ENCODE measurements at places on chromosomes 4 and X.
A peak's percentile ranks its signal among the peaks of the same experiment; 100 is the strongest.

DNA sequence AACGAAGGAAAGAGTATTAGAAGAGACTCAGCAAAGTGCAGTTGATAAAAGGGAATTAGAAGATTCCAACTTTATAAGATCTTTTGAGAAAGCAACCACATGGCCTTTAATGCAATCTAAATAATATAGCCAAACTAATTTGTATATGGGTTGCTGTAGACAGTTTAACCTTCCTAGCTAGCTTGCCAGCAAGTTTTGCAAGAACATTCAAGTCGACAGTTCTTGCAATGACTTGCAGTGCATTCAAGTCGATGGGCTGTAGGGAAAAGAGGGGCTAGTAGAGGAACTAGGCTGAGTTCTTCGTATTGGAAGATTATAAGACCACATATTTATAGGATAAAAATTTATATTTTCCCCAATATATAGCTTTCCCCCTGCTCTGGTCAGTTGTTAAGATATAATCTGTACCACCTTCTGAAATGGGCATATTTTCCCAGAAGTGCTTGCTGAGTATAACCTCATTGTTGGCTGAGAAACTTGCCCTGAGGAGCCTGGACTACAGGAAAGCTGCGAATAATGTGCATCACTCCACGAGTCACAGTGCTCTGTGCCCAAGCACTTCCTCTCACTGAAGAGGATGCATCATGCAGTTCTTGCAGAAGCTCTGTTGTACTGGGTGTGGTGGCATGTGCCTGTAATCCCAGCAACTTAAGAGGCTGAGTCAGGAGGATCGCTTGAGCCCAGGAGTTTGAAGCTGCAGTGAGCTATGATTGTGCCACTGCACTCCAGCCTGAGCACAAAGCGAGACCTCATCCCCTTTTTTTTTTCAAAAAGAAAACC is 56.7 kb downstream of the DOCK11 start:
- no peak for DNase-seq

GRCh38 chr4:125319311-125319710 is 4.6 kb downstream of the FAT4 start:
- peak; percentile 41 for DNase-seq

- DNase-seq: no peak
Observed at GRCh38 chr4:38566806-38567398, 97.1 kb upstream of the KLF3 start.

DNA sequence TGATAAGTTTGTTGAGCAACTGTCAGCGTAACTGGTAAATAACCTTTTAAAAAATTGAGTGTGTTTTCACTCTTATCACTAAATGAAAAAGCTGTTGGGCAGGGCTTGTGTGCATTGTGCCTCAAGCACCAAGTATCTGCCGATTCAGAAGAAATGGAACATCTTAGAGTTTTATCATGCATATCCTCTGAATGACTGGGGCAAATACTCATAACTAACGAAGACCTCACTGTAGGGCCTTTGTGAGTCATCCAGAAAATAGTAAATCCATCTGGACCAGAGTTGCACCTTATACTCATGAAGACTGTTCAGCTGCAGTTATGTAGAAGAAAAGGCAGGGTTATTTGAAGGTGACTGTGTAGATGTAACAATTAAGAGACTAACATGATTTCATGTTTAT is 222.1 kb downstream of the CAMK2D start:
- no peak for DNase-seq

- peak; percentile 82 for DNase-seq
Observed at GRCh38 chr4:153465615-153466080, 512 bp upstream of the TMEM131L start.

- no peak for DNase-seq
Observed at GRCh38 chr4:104815665-104816064, 321.0 kb upstream of the CXXC4 start.

GRCh38 chrX:126485409-126485808 is 67.2 kb downstream of the DCAF12L1 start:
- DNase-seq: no peak

DNA sequence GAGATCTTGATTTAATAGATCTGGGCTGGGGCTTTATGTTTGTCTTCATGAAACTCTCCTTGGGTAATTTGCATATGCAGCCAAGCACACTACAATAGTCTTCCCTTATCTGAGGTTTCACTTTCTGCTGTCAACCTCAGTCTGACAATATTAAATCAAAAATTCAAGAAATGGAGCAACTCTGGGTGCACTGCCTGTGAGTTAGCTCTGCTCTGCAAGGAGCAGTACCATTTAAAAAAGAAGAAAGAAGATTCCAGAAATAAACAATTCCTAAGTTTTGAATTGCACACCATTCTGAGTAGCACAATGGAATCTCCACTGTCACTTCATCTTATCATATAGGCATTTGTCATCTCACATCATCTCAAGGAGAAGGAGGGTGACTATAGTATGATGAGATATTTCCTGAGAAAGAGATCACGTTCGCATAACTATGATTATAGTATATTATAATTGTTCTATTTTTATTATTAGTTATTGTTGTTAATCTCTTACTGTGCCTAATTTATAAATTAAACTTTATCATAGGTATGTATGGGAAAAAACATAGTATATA is 9.4 kb downstream of the FNIP2 start:
- no peak for DNase-seq

DNA sequence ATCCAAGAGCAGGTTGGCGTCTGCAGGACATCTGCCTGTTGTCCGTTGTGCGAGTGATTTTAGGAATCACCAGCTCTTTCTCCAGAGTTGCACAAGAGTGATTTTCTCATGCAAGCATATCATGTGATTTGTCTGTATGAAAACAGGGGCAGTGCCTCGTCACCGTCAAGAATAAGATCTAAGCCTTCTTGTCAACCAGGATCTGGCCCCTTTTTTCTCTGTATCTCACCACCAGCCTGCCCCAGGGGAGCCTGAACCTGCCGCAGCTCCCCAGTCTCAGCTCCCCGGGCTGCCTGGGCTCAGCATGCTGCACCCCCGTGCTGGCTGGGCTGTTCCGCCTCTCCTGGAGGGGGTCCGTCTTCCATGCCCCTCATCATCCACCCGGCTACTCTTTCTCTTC is 90.5 kb downstream of the STOX2 start:
- DNase-seq: peak; percentile 42

DNA sequence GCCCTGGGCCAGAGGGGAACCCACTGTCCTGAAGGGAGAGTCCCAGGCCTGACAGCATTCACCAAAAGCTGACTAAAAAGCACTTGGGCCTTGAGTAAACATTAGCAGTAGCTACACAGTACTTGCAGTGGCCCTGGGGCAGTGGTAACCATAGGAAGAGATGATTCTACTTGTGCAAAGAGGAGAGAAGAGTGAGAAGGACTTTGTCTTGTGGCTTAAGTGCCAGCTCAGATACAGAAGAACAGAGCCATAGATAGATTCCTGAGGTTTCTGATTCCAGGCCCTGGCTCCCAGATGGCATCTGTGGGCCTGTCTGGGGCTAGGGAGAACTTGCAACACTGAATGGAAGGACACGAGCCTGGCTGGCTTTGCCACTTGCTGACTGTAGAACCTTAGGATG is 100.5 kb downstream of the PTCHD1 start:
- DNase-seq: no peak

DNA sequence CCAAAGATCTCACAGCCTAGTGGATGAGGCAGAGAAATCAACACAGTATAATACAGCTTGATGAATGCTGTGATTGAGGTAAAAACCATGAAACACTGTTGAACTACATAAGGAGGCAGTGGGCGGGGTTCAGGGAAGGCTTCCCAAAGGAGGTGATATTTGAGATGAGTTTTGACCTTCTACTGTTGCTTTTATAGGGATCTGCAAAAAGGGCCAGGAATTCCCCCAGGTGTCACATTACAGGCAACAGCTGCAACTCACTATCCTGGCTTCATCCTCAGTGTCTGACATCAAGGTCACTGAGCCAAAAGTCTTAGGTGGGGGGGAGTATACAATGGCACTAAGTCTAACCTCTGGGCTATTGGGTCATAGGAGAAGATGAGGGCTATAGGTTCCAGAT is 185.7 kb upstream of the NRK start:
- DNase-seq: no peak

DNA sequence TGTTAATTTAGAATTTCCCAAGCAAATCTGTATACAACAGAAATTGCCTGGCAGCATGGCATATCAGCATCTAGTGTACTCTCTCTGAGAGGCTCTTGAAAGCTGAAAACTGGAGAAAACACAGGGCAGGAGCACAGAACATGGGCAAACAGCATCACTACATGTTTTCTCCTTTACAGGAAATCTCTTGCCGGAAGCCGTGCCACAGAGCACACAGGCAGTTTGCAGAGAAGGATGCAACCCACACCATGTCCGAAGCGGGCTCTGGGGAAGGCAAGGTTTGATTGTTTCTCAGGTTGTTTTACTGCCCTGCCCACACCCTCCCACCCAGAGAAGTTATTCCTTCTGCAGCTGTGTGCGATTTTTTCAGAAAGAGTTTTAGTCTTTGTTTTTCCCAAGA is 41.1 kb upstream of the FAM9C start:
- DNase-seq: no peak

DNA sequence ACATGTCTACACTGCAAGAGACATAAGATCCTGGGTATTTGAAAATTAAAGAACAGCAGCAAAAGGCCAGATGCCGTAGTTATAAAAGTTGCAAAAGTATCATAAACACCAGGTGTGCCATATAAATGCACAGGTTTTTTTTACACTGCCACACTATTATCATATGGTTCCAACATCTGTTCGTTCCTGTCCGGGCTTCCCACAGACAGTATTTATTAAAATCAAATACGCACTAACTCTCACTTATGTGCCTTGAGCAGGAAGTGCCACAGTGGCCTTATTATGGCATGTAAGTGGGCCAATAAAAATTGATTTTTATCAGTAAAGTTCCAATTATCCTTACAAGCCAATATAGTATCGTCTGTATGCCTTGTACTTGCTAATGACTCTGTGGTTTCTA is 873.2 kb downstream of the RPA4 start:
- DNase-seq: no peak

DNA sequence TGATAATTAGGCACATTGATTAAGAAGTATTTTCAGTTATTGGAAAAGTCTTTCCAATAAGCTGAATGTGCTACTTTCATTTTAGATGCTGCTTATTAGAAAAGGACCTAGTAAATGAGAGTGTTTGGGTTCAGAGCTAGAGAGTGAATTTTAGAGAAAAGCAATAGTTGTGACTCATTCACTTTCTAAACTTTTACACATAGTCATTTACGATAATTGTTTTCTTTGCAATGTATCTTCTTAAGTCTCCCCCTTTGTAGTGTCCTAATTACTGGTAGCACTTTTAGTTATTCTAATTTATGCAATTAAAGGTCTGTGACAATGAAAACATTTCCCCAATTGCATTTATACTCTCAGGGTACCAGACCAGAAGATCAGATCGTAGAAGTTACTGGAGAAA is 1.3 kb downstream of the IL21 start:
- no peak for DNase-seq

DNA sequence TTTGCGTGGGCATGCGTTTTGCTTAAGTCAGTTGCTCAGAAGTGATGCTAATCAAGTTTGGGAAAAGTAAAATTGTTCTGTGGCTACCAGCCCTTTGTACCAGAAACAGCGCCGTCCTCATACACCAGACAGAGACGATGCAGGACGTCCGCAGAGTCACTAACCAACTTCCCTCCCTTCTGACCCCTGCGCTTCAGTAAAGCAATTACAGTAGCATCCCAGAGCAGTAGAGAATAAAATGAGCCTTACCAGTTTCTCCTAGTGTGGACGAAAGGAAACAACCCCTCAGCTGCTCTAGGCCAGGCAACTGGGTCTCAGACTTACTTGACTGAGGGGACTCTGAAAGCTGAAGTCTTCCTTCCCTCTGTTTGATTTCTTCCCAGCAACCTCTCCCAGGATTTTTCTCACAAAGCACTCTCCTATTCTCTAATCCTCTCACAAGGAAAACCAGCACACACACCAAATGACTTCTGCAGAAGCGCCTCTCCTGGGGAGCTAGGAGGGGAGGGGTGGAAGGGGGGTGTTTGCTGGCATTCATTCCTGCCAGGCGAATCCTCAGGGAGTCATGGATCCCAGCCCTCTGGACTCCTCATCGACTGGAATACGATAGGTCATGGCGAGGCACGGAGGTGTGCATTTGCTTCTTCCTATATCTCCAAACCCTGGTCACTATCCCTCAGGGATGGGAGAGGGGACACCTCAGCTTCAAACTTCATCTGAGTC is 56.0 kb upstream of the MID1 start:
- peak; percentile 32 for DNase-seq

GRCh38 chrX:30309139-30309571 is at the start of gene NR0B1:
Gene NR0B1 (minus strand): TSS chrX:30309390. CDS start chrX:30309363, 27 bp downstream.
- DNase-seq: peak; percentile 47

DNA sequence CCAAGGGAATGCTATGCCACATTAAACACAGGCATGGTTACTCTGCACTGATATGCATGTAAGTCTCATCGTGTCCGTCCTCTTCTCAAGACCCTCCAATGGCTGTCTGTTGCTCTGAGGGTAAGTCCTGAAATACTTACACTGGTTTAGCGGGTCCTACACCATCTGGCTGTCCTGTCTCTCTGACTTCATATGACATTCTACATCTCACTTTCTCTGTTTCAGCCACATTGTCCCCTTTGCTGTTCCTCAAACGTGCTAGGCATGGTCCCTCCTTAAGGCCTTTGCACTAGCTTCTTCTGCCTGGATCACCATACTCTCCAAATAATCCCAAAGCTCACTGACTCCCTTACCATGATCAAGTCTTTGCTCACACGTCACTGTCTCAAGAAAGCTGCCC is 131.4 kb downstream of the PALLD start:
- no peak for DNase-seq

GRCh38 chr4:78014889-78015886 is 41.9 kb upstream of the FRAS1 start:
- no peak for DNase-seq

DNA sequence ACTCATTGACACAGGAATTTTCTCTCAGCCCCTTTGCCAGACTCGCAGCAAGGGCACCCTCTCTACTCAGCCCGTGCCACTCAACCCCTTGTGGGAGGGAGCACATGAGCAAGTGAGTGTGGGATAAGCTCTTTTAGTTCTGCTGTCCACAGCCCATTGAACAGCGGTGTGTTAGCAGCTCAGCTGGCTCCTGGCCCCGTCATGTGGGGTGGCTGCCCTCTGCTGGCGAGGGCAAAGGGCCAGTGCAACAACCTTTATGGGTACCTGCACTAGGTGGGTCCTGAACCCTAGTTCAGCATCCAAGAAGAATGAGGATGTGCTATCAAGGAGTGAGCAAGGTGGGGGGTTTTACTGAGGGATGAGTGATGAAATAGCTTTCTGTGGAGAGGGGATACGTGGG is 85.0 kb upstream of the ZNF81 start:
- DNase-seq: peak; percentile 1

DNA sequence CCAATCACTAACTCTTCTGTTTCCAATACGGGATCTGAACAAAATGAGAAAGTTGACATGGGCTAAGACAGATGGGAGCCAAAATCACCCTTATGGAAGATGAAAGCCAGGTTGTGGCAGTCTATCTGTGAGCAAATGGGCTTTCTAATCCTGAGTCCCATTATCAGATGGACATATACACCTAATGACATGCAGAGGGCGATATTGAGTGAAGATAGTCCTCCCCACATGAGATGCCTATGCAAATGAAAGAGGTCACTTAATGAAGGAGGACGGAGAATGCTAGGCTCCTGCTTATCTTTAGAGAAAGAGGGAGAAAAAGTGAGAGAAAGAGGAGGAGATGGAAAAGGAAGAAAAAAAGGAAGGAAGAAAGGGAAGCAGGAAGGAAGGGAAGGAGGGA is 547.5 kb downstream of the NLGN4X start:
- no peak for DNase-seq

All from eye (tissue), 1 donor.